Neural progenitor cell (in vitro differentiated cells): ENCODE measurements at places on chromosomes 5 and 9.
A peak's percentile ranks its signal among the peaks of the same experiment; 100 is the strongest.

DNA sequence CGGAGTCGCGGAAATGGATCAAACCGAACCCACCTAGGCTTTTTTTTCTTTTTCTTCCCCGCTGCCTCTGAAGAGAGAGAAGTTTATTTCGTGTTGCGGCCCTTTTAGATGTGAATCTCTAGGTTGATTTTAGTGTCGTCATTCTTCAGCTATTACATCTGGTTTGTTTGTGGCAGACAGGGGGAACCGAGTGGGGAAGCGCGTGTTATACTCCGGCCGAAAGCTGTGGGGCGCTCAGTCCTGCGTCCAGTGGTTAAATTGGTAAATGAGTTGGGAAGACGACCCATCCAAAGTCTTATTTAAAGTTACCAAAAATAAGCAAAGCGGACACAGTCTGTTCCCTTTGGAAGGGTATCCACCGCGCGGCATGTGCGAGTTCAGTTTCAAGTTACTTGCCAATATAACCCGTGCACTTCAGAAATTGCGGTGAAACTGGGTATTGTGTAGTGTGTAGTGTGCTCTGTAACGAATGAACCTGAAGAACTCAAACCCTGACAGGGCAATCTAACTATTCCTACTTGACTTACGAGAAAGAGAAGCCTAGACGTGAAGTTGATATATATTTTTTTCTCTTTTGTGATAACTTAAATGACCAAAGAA lies 1.3 kb downstream of the MAN2A1 start:
- DNase-seq, result peak; percentile 68

- no peak for DNase-seq
These were observed 115.9 kb downstream of the ATPSCKMT start for GRCh38 chr5:10133830-10134229.

DNA sequence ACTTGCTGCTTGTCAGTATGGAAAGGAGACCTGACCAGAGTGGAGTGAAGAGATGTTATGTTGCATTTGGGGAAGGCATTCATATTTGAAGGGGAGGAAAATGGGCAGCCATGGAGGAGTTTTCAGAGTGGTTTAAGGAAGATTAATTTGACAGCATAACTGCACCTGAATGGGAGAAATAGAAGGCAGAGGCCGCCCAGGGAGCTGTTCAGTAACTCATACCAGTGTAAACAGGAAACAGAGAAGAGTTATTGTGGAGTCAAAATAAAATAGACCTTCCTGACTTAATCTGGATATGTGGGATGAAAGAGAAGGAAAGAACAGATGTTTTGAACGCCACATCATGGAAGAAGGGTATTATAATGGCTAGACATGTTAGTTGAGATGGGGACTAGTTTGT lies 13.4 kb downstream of the SLC44A1 start:
- DNase-seq, result no peak

DNA sequence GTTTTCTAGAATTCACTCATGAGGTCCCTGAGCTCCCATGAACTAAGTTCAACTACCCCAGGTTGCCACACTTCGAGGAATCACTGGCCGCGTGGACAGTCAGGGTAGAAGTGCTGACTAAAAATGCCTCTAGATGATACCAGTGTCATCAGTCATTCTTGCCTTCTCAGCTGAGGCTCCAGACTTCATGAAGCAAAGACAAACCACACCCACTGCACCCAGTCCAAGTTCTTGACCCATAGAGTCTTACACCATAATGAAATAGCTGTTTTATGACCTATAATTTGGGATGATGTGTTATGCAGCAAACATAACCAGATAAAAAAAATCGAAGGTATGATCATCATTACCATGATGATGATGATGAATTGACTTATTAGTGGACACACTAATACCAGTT lies 632.9 kb upstream of the TLE4 start:
- DNase-seq, result no peak

- no peak for DNase-seq
These were observed 539.2 kb downstream of the TLE1 start for GRCh38 chr9:81150016-81150625.
